Endothelial cell (in vitro differentiated cells): ENCODE measurements at places on chromosomes 1 and 21. TPM values are rescaled to one million over a fixed set of nuclear protein-coding genes. Genes with fewer than 3 reads are reported as not detected.

GRCh38 chr1:38538834-38539233, 320.7 kb downstream of the RRAGC start:
- no peak overlapping the region for H3K27ac ChIP-seq
- no peaks in the 10 kb centered on the region for H3K4me1 ChIP-seq
- no peak overlapping the region for H3K4me3 ChIP-seq
- no peak for DNase-seq
- peaks cover 3% of the 10 kb centered on the region for H3K27me3 ChIP-seq

GRCh38 chr21:15826908-15827601, 97.3 kb downstream of the USP25 start:
- H3K4me1 ChIP-seq = peaks cover 19% of the 10 kb centered on the region
- peaks cover 6% of the 10 kb centered on the region for H3K36me3 ChIP-seq
- no peak overlapping the region for H3K27ac ChIP-seq
- H3K4me3 ChIP-seq = no peak overlapping the region
- no peak for DNase-seq

SYT11 gene
- total RNA-seq = 15.4 TPM

GRCh38 chr1:22710701-22711049, at the start of gene EPHB2:
Gene EPHB2 (plus strand): TSS chr1:22710839. CDS start chr1:22710983, 144 bp downstream.
- H3K4me1 ChIP-seq = peaks cover 24% of the 10 kb centered on the region
- peaks cover 14% of the 10 kb centered on the region for H3K27me3 ChIP-seq
- H3K4me3 ChIP-seq = peak within 1 kb of the TSS; percentile 84
- DNase-seq = no peak
- H3K36me3 ChIP-seq = peaks cover 4% of the 10 kb centered on the region

DNA sequence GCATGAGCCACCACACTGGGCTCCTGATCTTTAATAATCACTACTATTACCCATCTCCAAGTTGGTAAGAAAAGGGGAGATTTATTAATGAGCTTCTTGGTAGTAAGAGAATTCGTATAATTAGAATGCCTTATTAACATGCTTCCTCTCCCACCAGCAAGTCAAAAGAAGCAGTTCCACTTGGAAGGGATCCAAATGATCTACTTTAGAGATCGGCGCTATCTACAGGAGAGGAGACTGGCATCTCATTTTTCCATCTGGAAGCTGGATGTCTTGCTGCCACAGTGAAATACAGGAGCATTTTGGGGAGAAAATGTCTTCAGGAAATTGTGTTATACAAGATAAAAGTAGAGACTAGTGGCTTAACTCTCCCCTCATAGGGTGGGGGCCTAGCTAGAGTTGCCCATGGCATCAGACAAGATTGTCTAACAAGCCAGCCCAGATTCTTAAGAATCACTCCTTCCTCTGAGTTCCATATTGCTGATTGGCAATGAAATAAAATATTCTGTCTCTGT, 33.6 kb upstream of the CAMSAP2 start:
- H3K4me3 ChIP-seq = no peak overlapping the region
- no peaks in the 10 kb centered on the region for H3K36me3 ChIP-seq
- H3K27me3 ChIP-seq = peaks cover 2% of the 10 kb centered on the region

DNA sequence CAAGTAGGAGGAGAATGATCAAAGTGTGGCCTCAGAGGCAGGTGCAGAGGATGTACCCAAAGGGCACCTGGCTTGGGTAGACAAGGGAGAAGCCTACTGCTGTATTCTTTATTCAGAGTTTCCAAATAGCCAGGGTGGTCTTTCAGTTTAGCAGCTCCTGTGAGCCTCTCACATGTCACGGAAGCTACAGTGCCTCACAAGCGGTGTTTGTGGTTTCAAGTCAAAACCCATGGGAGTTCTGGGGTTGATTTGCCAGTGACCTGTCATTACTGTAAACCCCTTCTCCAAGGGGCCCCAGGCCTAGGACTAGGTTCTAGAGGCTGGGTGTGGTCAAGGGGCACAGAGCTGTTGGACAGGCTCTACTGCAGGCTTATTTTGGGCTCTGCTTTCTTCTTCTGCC, 10.2 kb upstream of the IL10 start:
- no peak overlapping the region for H3K4me3 ChIP-seq
- H3K27me3 ChIP-seq = peaks cover 3% of the 10 kb centered on the region
- no peak overlapping the region for H3K27ac ChIP-seq
- no peak for DNase-seq

CFAP74 gene
- not detected for total RNA-seq

DNA sequence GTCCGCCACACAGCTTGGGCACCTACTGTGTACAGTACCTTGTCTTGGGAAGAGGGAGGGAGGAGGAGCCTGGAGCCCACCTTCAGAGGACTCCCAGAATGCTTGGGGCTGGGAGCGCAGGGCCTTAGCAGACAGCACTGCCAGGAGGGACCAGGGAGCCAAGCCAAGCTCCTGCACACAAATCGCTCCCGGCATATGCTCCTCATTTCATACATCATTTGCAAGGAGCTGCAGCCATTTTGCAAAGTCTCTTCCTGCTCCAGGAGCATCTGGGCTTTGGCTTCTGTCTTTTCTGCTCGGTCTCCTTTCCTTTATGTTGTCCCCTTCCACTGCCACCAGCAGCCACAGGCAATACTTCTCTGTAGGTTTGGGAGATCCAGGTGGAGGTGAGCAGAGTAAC, 175.2 kb upstream of the ZC3H12A start:
- no peaks in the 10 kb centered on the region for H3K36me3 ChIP-seq
- DNase-seq = no peak
- no peaks in the 10 kb centered on the region for H3K4me1 ChIP-seq

GRCh38 chr1:65866439-65866838, 73.7 kb downstream of the PDE4B start:
- no peak for DNase-seq
- no peak overlapping the region for H3K4me3 ChIP-seq
- no peaks in the 10 kb centered on the region for H3K27me3 ChIP-seq
- no peaks in the 10 kb centered on the region for H3K4me1 ChIP-seq
- H3K36me3 ChIP-seq = no peaks in the 10 kb centered on the region
- H3K27ac ChIP-seq = no peak overlapping the region

DNA sequence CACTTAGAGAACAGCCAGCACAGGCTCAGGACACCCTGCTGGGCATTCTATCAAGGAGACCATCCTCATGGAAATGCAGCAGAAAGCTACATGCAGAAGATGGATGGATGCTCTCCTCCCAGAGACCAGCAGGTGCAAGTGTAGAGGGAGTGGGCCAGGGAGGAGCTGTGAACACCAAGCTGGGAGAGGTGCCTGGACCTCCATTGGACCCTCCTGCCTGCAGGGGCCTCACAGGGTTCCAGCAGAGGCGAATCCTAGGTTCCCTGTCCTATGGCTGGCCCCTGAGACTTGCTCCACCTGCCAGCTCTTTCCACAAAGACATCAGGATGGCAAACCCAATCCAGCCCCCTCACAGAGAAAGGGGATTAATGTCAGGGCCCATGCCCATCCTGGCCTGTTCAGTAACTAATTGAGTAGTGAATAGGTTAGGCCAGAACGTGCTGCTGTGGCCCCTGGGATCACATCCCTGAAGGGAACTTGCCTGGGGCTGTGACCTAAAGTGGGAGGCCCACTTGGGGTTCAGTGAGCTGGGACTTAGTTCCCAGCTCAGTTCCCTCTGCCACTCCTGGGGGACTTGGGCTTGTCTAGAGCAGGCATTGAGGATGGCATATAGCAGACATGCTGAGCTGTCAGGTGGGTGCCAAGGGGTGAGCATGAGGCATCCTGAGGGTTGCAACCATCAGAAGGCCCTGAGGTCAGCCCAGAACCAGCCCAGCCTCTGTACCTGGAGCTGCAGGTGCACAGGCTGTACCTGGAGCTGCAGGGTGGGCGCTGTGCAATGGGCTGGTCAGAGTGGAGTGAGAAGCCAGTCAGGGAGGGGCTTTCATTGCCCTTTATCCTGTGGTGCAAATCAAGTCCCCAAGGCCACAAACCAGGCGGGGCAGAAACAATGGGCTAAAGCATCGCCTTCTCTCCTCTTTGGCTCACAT, 22.9 kb upstream of the ZNF678 start:
- H3K4me3 ChIP-seq = no peak overlapping the region
- peaks cover 2% of the 10 kb centered on the region for H3K27me3 ChIP-seq
- no peak overlapping the region for H3K27ac ChIP-seq
- H3K36me3 ChIP-seq = peaks cover 2% of the 10 kb centered on the region

- peaks cover 4% of the 10 kb centered on the region for H3K4me1 ChIP-seq
- H3K27ac ChIP-seq = no peak overlapping the region
- no peaks in the 10 kb centered on the region for H3K36me3 ChIP-seq
These were observed 15.9 kb upstream of the PIK3R3 start for GRCh38 chr1:46148318-46148717.

RCC1 gene
- 21.9 TPM for total RNA-seq

KRTAP21-2 gene
- total RNA-seq = not detected

GRCh38 chr21:43277481-43278351, 108.9 kb downstream of the CRYAA start:
- no peaks in the 10 kb centered on the region for H3K36me3 ChIP-seq
- peaks cover 10% of the 10 kb centered on the region for H3K27me3 ChIP-seq
- no peaks in the 10 kb centered on the region for H3K4me1 ChIP-seq
- H3K4me3 ChIP-seq = no peak overlapping the region
- no peak for DNase-seq
